ENCODE measurements at places on chromosomes 7 and 10. TPM values are rescaled to one million over a fixed set of nuclear protein-coding genes. Genes with fewer than 3 reads are reported as not detected.

DNA sequence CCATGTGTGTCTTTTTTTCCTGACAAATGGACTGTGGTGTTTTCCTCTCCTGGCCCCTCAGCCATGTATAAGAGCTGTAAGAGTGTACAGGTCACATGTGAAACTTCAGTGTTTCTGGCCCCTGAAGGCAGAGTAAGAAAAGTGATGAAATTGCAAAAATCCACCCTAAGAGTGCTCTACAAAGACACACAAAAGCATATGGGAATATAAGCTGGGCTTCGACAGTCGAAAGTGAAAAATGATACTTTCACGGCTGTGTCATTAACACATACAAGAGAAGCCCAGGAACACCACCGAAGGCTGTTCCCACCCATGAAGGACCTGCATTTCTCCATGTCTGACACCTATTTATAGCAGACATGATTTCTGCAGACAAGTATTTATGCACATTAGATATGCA lies 192.2 kb downstream of the PARD3 start:
- DNase-seq, result no peak

DNA sequence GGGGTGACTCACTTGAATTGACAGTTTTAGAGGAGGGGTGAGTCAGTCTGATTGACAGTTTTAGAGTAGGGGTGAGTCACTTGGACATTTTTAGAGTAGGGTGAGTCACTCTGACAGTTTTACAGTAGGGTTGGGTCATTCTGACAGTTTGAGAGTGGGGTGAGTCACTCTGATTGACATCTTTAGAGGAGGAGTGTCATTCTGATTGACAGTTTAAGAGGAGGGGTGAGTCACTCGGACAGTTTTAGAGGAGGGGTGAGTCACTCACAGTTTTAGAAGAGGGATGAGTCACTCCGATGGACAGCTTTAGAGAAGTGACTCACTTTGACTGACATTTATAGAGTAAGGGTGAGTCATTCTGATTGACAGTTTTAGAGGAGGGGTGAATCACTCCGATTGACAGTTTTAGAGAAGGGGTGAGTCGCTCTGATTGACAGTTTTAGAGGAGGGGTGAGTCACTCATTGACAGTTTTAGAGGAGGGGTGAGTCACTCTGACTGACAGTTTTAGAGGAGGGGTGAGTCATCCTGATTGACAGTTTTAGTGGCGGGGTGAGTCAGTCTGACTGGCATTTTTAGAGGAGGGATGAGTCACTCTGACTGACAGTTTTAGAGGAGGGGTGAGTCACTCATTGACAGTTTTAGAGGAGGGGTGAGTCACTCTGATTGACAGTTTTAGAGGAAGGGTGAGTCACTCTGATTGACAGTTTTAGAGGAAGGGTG lies 595.9 kb downstream of the DNAJB6 start:
- no peak for DNase-seq

DNA sequence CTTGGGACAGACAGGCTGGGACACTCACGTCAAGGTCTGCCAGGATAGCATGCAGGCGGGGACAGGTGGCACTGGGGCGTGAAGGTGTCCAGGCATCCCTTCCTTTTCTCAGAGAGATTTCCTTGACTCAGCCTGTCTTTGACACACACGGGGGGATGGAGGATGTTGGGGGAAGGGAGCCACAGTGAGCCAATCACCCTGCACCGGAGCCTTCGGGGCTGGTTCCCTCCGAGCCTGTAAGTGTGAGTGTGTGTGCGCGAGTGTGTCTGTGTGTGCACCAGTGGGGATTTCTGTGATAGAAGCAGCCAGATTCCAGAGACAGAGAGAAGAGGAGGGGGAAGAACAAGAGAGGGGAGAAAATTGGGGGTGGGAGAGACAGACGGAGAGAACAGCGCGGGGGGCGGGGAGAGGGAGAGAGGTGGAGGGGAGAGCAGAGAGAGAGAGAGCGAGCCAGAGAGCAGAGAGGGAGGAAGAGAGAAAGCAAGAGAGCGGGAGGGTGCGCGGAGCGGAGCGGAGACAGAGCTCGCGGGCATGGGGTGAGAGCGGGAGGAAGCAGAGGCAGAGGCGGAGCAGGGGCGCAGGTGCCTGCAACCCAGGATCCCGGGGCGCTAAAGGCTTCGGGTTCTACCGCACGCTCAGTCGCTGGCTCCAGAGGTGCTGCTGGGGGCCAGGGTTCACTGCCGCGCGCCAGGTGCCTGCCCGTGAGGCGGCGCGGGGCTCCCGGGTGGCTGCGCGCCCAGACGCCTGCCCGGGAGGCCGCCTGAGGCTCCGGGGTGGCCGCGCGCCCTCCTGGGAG lies 466 bp upstream of the GPR26 start:
- no peak for DNase-seq

DNA sequence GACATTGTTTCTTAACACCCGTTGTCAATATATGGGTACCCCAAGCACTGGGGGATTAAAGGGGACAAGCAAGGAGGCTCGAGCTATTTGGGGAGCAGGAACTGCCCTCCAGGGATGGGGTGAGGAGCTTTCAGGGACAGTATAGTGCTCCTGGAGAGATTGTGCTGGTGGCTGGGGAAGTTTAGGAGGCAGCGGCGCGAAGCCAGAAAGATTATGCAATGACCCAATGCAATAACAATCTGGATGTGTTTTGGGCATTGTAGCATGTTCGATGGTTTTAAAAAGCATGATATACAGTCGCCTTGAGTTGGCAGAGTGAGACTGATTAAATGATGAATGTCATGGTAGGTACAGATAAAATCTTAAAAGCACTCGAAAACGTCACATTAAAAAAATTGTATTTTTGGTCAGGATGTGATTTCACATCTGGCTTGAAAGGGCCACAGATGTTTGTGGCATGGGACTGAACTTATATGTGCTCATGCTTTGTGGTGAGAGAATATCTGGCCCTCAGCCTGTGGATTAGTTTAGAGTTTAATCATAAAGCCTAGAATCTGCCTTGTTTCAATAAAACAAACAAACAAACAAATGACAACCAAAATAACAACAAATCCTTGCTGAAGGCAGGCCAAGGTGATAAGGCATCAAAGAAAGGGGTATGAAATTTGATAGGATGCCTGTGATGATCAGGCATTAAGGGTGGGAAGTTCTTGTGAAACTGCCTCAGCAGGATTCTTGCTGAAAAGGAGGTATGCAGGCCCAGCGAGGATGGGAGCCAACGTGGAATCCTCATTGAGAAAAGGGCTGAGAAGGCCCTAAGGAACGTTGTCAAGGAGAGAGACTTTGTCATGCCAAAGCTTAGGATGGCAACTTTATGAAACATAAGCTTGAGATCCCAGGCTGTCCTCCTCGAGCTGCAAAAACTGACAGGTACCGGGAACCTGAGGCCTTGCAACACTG lies 417.1 kb upstream of the KLF6 start:
- no peak for DNase-seq

DNA sequence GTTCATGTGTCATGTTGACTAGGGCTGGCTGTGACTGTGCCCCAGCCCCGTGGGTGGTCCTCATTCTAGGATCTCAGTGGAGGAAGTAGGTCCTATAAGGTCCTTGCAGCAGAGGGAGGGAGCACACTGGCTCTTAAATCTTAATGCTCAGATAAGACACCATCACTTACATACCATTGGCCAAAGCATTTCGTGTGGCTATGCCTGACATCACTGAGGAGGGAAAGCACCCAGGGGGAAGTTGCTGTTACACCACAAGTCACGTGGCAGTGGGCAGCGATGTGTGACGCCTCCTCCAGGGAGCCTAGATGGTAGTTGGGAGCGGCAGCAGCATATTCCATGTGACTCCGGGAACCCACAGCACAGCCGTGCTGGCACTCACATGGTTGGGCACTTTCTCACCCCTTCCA lies 224.7 kb upstream of the SH2B2 start:
- no peak for DNase-seq

DNA sequence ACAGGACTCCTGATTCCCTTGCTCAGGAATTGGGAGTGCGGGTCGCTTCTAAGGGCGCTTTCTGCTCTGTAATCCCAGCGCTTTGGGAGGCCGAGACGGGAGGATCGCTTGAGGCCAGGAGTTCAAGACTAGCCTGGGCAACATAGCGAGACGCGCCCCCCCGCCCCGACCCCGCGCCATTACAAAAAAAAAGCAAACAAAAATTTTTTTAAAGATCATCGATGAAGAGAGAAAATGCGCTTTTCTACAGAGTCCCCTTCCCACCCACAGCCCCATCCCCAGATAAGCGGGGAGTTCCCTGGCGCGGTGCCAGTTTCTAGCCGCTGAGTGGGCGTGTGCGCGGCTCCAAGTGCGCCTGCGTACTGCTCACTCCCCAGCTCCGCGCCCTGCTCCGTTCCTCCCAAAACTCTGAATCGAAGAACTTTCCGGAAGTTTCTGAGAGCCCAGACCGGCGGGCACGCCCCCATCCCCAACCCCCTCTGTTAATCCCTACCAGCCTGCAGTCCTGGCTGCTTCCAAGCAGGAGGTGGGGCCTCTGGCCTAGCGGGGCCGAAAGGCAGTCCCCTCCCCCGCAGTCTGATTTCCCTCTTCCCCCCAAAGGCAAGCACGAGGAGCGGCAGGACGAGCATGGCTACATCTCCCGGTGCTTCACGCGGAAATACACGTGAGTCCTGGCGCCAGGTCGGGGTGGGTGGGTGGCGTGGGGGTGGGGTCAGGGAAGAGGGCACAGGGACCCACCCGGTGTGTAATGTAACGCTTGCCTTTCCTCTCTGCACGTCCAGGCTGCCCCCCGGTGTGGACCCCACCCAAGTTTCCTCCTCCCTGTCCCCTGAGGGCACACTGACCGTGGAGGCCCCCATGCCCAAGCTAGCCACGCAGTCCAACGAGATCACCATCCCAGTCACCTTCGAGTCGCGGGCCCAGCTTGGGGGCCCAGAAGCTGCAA lies 1.0 kb downstream of the HSPB1 start:
- DNase-seq, result peak; percentile 81

DNA sequence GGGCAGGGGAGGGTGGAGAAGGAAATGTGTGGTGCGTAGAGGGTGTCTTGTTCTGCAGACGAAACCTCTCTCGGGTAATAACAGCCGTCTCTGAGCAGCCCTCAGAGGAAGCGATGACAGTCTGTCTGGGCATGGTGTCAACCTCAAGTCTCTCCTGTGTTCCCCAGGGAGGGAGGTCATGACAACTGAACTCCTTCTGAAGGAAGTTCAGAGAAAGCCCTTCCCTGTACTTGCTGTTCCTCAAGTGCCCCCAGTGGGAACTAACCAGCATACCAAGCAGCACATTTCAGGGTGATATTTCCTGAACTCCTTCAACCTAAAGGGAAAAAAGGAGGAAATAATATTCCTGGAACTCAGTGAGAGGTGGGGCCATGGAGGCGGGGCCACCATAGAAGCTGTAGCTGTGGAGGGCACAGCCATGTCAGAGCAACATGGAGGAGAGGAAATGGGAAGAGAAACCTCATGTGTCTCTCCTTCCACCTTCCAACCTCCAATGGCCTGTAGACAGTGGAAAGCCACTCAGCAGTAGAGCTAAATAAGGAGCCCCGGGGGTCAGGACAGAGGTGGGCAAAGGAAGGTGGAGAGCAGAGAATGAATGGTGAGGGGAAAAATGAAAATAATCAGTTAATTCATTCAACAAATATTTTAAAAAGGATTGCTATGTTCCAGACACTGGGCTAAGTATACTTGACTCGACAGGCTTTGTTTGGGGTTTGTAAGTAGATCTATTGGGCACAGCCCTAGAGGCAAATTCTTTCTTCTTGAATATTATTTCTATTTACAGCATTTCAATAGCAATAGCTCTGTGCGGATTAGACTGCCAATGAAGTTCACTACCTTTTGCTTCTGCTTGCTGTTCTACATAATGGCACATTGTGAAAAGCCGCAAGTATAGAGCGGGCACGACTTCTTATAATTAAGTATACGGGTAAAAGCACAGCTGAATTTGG lies 61.0 kb upstream of the AOAH start:
- DNase-seq, result peak; percentile 88

DNA sequence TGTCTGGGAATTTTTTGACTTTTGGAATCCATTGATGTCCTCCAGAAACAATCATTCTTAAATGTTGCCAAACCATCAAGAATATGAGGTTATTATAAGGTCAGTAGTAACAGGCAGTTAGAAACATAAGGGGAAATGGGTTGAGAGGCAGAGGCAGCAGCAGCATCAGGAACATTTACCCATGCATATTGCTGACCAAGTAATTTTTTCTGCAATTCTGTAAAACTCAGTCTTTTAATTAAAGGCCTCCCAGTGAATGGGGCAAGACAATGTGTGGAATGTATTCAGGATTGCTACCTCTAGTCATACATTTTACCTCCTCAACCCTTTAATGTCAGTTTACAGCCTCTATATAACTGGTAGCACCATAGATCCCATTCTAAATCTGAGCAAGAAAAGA lies 66.5 kb upstream of the SKAP2 start:
- no peak for DNase-seq

- no peak for DNase-seq
Observed at GRCh38 chr10:11625019-11625735, 13.7 kb upstream of the USP6NL start.

GRCh38 chr7:136403591-136403990 lies 426.4 kb upstream of the MTPN start:
- DNase-seq, result no peak

- DNase-seq, result no peak
Observed at GRCh38 chr7:148729984-148730733, 31.5 kb downstream of the CUL1 start.

DNA sequence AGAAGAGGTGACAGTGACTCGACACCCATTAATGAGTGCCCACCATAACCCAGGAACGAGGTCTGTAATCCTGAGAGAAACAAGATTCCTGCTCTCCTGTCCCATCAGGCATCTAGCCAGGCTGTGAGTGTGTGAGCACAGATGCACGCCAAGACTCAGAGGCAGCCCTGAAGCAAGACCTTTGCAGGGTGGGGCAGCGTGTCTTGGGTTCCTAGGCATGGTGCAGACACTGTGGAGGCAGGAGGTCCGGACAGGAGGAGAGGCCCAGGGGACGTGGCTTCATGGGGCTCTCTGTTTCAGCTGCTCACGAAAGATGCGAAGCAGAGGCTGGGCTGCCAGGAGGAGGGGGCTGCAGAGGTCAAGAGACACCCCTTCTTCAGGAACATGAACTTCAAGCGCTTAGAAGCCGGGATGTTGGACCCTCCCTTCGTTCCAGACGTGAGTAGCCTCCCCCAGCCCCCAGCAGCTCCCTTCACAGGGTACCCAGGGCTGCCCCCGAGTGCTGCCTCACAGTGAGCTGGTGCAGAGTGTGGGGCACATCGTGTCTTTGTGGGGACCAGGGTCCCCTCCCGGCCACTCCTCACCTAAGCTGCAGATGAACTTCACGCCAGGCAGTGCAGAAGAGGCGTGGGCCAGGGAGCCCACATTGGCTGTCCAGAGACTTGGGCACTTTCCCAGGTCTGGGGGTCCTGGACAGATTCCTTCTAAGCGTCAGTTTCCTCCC lies 94.5 kb downstream of the RGS10 start:
- peak; percentile 39 for DNase-seq

- DNase-seq, result no peak
Observed at GRCh38 chr7:35035511-35035961, 1.7 kb downstream of the DPY19L1 start.

GRCh38 chr7:123494193-123494796 lies 40.1 kb downstream of the IQUB start:
- DNase-seq, result no peak

The C10orf88 gene
- total RNA-seq, result 12.7 TPM

The POLR3A gene
- 33.7 TPM for total RNA-seq

The C10orf105 gene
- not detected for total RNA-seq

The NEUROG3 gene
- total RNA-seq, result not detected
